ENCODE measurements at places on chromosomes 1 and 21.

DNA sequence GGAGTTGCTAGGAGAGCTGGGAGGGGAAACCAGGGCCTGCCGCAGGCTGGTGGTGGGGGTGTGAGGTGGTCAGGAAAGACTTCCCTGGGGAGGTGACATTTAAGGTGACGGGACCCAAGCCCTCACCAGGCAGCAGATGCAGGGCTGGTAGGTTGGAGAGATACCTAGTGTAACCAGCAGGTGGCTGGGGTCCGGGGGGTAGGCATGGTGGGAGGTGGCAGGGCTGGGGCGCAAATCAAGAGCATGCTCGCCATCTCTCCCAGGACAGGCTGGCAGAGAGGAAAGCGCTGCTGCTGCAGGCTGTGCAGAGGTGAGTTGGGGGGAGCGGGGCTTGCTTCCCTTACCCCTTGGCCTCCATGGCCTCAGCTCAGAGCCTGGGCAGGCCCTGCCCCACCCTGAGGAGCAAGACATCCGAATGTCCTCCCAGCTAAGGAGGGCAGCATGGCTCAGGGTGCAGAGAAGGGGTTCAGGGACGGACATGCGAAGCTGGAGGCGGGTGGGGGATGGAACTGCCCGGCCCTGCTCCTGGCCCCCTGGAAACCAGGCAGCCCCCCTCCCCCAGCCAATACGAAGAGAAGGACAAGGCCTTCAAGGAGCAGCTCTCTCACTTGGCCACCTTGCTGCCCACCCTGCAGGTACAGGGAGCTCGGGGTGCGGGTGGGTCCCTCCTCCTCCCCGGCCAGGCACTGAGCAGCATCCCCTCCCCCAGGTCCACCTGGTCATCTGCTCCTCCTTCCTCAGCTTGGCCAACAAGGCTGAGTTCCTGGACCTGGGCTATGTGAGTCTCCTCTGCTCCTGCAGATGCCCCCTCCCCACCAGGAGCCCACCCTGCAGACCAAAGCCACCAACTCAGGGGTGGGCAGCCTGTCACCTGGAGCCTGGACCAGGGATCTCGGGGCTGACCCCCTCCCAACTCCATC, 4.0 kb downstream of the RNF207 start:
- DNase-seq = no peak

- DNase-seq = no peak
Measured at GRCh38 chr1:181151378-181152326, 63.2 kb downstream of the IER5 start.

DNA sequence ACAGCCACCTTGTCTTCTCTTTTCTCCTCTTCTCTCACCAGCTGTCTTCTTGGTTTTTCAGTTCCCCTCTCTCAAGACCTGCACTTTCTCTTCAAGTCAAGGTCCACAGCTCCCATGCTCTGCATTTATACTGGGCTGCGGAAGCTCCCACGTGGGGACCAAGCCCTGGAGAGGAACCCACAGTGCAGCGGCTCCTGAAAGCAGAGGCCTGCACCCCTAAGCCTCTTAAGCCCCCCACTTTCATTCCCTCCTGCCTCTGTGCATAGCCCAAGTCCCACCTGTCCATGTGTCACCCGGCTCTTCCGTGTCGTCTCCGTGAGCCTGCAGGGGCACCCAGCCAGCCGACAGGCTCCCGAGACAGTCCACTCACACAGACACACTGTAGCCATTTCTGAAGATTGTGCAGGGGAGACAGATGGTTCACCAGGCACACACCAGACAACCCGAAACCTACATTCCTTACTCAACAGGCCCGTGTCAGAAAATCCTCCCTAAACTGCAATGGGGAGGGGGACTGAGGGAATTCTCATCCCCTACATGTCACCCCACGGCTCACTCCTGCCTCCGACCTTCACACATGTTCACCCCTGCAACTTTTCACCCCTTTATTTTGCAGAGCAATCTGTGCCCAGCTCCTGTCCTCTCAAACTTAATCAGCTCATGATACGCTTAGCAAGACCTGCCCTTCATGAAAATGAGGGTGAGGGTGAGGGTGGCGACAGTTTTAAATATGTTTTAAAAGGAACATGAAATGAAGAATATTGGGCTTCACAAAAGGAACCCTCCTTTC, 6.3 kb downstream of the MX2 start:
- DNase-seq = no peak

DNA sequence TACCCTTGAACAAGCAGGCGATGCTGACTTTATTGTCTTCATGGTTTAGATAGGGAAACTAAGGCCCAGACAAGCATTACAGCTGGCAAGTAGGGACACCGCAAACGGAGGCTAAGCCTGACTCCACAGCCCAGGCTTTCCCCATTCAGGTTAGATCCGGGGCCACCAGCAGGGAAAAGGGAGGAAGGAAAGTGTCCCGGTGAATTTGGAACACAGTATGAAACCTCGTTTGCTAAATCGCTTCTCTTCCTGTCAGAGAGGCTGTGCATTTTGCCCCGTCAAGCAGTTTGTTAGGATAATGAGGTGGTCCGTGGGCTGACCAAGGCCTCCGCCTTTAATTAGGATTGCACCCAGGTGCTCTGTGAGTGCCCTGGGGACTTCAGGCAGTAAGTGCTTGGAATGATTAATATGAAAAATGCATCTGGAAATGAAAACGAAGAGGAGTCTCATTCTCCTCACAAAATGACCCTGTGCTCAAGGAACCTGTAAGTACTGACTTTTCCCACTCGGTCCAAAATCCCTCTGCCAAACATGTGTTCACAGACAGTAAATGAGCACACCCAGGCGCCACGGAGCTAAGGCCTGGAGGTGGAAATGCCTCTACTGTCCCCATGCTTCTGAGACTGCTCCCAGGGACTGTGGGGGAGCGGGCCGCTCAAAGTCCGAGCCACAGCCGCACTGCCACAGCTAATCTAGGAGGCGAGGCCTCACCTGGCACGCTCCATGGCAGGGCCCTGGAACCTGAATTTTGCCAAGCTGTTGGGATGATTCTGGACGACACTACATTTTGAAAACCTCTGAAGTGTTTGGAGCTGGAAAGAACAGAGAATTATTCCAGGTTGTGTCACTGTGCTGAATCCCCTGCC, 234.1 kb downstream of the SDCCAG8 start:
- DNase-seq = no peak

- no peak for DNase-seq
Measured at GRCh38 chr1:207750631-207751305, 1.1 kb upstream of the CD46 start.
